ENCODE measurements at places on chromosomes 4 and X.

GRCh38 chr4:182893474-182894080 is 23.6 kb downstream of the DCTD start:
- no peak for DNase-seq

DNA sequence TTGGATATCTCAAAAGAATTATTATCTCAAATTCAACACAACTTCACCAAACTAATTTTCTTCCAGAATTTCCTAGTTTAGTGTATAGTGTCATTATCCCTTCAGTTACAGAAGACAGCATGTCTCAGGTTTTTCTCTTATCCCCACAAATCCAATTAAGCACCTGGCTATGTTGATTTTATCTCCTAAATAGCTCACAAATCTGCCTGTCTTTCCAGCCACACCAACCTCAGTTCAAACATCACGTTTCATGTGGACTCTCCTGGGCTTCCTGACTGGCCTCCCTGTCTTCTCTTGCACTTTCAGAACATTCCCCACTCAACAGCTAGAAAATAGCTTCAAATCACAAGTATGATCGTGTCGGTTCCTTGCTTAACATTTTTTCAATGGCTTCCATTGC is 14.8 kb downstream of the STK32B start:
- DNase-seq: no peak

- DNase-seq: no peak
These were observed 30.4 kb downstream of the TBC1D14 start for GRCh38 chr4:6939761-6940743.

DNA sequence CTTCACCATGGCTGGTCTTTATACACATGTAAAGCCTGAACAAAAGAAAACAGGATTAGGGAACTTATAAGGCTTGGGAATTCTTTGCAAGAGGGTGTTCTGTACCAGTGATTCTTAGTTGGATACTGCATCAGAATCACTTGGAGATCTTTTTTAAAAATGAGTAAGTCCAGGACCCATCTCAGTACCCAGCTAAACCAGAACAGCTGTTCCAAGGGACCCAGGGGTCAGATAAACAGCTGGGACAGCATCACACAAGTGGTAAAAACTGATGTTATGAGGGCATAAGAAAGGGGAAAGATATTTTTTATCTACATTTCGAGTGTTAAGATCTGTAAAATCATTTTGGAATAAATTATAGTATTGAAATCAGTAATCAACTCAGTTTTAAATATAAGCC is 16.1 kb downstream of the PGRMC2 start:
- no peak for DNase-seq

GRCh38 chr4:38189445-38189844 is 229.2 kb downstream of the PTTG2 start:
- DNase-seq: peak; percentile 44

DNA sequence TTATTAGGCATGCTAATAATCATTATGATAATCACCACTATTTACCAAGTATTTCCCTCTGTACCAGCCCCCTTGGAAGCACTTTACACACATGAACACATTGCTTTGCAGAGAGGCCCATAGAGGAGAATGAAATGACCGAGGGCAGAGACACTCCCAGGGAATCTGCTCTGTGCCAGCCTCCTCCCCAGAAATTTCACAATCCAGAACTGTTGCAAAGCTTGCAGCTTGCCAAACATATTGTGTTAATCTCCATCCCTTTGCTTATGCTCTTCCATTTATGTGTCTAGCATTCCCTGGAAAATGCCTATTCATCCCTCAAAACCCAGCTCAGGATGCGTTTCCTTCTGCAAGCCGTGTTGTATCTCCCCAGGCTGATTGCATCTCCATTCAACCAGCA is 37.8 kb downstream of the CYTL1 start:
- DNase-seq: peak; percentile 88

GRCh38 chr4:168592676-168593075 is 95.8 kb downstream of the PALLD start:
- DNase-seq: no peak

GRCh38 chr4:41215155-41215554 is 813 bp upstream of the APBB2 start:
- DNase-seq: no peak

DNA sequence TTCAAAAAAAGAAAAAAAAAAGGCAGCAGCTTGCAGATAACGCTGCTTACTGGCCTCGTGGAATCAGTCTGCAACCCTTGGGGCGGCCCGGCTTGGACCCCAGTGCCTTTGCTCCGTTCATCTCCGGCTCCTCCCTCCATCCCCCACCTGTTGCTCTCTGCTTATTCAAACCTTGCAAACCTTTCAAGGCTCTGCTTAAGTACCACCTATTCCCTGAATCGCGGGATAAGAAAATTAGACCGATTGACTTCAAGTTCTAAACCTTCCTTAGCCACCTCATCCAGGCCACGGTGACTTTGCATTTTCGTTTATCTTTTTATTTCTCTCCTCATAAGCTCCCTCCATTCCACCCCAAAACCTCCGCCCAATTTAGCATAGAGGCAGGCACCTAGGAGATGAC is 1.4 kb upstream of the PHKA1 start:
- no peak for DNase-seq

DNA sequence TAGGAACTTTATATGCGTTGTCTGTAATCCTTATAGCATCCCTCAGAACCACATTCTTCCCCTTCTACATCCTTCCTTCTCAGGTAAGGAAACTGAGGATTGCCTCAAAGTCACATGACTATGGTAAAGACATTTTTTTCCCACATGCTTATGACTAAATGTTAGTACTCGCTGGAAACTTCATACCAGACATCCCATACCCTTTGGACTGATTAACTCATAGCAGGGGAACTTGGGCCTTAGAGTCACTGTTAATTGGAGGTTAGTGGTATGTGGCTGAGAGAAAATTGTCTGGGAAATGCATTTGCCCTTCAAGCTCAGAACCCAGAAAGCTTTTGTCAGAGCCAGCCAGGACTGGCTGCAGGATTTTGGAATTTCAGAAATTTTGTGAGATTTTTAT is 155.0 kb downstream of the RELL1 start:
- DNase-seq: no peak

GRCh38 chr4:186852964-186853391 is 129.3 kb upstream of the FAT1 start:
- DNase-seq: no peak

DNA sequence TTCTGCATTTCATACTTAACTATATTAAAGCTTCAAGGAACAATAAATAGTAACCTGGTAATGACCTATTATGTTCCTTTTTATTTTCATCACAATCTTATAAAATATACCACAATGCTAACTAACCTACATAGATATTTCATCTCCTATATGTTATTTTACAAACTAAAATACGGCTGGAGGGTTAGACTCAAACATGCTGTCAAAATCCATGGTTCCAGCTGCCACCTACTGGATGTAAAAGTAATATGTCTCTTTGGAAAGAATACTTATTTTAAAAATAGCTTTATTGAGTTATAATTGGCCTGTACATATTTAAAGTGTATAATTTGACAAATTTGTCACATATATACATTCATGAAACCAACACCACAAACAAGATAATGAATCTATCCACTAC is 15.0 kb downstream of the RGN start:
- DNase-seq: peak; percentile 9

- DNase-seq: no peak
These were observed 34.1 kb downstream of the DCHS2 start for GRCh38 chr4:154457471-154457870.

- no peak for DNase-seq
These were observed 18.4 kb downstream of the NMU start for GRCh38 chr4:55617587-55618197.

DNA sequence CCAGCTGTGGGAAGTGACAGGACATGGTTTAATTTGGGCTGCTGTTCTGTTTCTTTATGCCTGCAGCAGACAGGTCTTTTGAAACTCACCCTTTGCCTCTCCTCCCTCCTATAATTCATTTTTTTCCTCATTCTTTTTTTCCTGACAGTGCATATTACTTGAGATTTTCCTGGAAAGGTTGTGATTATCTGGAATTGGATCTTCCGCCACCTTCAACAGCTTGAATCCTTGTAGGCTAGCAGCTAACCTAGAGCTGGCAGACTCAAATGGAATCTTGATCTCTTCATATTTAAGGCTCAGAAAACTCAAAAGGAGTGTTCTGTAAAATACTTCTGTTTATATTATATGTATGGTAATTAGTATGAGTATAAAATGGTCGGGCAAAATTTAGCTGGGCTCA is 49.3 kb upstream of the CLCN4 start:
- no peak for DNase-seq

DNA sequence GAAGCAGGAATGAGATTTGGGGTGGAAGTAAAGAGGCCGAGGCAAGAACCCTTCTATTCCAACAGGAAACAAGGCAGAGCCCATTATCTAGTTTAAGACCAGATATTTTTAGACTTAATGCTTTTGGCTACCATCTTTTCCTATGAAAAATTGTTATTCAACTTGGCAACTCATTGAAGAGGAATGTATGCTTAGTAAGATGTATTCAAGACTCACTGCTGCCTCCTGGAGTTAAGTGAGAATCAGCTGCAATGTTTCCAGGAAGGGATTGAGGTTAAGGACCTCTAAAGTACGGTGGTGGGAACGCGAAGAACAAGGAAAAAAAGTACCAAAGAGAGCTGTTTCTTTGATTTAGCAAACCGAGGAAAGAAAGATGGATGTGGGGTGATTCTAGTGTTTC is 89.1 kb downstream of the RAPGEF2 start:
- DNase-seq: peak; percentile 35

DNA sequence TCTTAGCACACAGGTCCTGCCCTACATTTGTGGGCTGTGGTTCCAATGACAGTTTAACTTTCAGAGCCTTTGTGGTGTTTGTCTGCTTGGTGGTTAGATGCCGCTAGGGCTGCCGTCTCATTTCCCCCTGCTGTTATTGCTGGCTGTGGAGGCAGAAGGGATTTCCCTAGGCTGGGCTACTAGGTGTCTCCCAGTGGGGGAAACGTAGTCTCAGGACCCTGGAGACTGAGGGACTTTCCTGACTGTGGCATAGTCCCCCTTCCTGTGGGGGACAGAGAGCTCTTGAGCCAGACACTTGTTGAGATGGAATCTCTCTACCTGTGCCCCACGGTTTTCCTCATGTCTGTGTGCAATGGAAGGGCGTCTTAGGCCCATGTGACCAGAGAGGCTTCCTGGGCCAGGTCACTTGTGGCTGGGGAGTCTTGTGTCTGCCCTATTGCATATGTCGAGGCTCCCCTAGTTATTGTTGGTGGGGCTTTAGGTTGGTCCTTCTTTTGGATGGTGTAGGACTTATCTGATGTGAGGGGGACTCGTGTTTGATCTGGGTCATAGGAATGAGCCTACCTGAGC is 68.2 kb downstream of the ARHGAP10 start:
- no peak for DNase-seq

DNA sequence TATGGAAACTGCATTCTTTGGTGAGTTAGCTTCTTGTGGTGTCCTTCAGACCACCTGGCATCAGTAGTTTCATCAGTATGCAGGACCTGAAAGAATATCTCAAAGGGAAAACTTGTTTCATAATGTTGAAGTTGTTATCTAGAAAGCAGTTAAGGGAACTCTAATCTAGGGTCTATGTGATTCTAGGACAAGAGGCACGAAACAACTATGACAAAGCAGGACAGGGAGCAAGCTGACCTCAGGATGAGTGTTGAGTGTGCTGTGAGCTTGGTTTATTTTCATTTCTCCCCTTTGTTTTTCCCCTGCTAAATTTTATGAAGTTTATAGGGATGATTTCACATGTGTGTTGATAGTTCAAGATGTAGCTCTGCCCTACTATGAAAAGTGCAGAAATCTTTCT is 65.7 kb downstream of the MXRA5 start:
- DNase-seq: no peak

DNA sequence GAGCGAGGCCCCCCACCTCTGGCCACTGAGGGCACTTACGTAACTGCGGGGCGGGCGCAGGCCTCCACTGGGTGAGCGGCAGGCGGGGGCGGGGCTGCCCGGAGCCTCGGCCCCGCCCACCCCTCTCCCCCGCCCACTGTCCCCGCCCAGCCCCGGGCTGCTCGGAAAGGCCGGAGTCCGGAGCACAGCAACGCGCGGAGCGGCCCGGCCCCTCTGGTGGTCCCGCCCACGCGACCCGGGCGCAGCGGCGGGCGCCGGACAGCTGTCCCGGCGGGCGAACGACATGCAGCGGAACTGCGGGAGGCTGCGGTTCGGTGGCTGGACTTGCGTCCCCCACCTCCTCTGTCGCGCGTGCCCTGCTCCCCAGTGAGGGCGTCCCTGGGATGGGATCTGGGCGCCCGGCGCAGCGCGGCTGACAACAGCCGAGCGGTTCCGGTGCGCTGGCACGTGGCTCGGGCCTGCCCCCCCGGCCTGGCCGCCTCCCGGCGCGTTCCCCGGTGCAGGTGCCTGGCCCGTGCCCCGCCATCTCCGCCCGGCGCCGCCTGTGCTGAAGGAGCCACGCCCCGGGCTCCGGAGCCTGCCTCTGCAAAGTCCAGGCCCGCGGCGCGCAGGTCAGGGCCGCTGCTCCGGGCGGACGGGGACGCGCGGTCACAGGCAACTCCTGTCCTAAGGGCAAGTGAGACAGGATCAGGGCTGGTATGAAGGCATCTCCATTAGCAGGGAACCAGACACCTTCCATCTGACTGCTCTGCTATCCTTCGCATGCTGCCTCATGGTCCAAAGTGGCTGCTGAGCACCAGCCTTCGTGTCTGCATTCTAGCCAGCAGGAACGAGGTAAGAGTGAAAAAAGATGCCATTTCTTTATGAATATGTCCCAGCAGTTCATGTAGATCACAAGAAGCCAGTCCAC is 21.8 kb upstream of the JAKMIP1 start:
- peak; percentile 62 for DNase-seq

- no peak for DNase-seq
These were observed 68.6 kb downstream of the CAMK2D start for GRCh38 chr4:113692809-113693411.

- DNase-seq: no peak
These were observed 85.3 kb downstream of the GATB start for GRCh38 chr4:151675411-151675971.

GRCh38 chrX:37976153-37976552 is 30.2 kb upstream of the SYTL5 start:
- DNase-seq: no peak

GRCh38 chr4:78689261-78689660 is 86.9 kb upstream of the BMP2K start:
- DNase-seq: no peak

DNA sequence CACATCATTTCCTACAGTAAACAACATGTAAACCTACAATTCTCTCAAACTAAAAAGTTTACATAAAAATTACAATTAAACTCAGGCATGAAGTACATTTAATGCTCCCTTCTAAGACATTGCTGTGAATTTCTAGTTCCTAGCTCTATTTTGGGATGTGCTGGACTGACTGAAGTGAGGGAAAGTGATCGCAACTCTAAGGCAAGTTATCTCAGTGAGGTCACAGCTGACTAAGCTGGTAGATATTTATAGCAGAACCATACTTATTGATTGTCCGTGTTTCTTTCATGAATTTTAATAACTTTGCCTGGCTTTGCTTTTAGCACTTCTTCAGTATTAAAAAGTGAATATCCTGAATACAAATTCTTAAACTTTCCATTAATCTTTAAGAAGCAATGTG is 570.4 kb upstream of the GALNTL6 start:
- no peak for DNase-seq

- DNase-seq: no peak
These were observed 55.8 kb upstream of the ENPP6 start for GRCh38 chr4:184273166-184274147.

Data from GM03348 (cell line).